Muscle of arm (tissue), 14 donors: ENCODE measurements at places on chromosomes 13 and 19.

- no peak for DNase-seq
Observed at GRCh38 chr13:40895227-40896184, 106.1 kb downstream of the SLC25A15 start.

GRCh38 chr19:45179072-45179891, 698 bp downstream of the BLOC1S3 start:
- DNase-seq, result no peak

- no peak for DNase-seq
Observed at GRCh38 chr13:33152389-33152788, 133.2 kb downstream of the STARD13 start.

DNA sequence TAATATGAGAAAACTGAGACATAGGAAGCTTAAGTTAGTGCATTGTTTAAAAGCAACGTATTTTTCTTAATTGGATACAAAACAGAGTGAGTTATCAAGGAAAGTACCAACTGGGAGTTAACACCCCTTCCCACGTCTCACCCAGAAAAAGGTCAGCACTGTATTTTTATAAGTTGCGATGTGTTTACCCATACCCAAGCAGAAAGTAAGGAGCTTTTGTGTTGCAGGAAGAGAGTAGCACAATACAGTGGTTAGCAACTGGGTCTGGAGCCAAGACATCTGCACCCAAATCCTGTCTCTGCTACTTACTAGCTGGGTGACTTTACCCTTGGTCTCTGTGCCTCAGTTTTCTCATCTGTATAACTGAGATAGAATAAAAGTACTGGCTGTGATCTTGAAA, 34.3 kb downstream of the FAM216B start:
- DNase-seq, result no peak

DNA sequence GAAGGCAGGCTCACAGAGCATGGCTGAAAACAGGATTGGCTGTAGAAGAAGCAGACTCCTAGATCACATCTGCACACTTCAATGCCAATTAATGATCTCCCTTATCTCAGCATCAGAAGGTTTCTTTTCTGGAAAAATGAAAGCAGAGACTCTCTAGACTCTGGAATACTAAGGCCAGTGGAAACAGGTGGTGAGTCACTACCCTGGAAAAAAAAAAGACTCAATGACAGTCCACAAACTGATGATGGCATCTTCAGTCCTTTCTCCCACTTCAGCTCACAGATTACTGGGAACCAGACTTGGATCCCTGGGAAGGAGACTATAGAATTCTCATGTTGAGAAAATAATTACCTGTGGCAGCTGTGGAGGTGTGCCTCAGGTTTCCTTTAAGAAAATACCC, 47.5 kb upstream of the MBNL2 start:
- no peak for DNase-seq

DNA sequence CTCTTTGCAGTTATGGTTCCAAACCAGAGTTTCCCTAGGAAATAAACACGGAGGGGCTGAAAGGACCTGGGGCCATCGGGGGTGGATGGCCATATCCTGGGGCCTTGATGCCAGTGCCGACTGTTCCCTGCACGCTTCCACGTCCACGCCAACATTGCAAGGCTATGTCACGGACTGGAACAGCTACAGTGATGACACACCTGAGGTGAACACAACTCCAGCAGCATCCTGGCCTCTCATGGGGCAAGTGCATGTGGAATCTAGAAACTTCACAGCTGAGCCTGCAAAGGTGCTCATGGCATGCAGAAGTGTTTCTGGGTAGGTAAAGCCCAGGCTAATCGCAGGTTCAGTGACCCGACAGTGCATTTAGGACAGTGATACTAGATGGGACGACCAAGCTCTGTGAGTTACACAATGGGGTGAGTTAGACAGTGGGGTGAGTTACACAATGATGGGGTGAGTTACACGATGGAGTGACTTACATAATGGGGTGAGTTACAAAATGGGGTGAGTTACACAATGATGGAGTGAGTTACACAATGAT, 52.0 kb upstream of the GAS6 start:
- DNase-seq, result no peak

DNA sequence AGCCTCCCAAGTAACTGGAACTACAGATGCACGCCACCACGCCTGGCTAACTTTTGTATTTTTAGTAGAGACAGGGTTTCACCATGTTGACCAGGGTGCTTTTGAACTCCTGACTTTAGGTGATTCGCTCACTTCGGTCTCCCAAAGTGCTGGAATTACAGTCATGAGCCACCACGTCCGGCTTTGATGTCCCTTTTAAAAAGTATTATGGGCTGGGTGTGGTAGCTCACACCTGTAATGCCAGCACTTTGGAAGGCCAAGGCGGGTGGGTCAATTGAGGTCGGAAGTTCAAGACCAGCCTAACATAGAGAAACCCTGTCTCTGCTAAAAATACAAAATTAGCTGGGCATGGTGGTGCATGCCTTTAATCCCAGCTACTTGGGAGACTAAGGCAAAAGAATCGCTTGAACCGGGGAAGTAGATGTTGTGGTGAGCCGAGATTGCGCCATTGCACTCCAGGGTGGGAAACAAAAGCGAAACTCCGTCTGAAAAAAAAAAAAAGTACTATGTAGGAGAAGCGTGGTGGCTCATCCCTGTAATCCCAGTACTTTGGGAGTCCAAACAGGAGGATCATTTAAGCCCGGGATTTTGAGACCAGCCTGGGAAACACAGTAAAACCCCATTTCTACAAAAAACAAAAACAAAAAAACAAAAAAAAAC, 22.8 kb upstream of the ERVV-1 start:
- no peak for DNase-seq

DNA sequence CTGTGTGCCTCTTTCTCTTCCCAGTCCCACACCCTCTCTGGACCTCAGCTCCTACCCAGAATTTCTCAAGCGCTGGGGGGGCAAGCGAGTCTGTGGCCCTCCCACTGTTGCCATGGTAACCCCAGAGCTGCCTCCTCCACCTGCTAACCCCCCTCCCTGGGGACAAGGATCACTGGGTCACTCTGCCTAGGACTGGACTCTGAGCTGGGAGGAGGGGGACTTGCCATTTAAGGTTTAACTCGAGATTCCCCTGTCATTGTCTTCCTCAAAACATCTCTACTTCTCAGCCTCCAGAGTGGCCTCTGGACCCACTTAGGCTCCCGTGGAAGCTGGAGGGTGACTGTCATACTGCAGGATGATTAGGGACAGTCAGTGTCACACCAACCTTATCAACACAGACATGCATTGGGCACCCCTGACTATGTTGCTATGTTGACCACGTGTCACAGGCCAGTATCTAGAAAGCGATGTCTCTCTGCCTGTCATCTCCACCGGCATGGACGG, 2.2 kb downstream of the PALM3 start:
- no peak for DNase-seq

- no peak for DNase-seq
Observed at GRCh38 chr13:51849145-51850101, 4.4 kb upstream of the TMEM272 start.

DNA sequence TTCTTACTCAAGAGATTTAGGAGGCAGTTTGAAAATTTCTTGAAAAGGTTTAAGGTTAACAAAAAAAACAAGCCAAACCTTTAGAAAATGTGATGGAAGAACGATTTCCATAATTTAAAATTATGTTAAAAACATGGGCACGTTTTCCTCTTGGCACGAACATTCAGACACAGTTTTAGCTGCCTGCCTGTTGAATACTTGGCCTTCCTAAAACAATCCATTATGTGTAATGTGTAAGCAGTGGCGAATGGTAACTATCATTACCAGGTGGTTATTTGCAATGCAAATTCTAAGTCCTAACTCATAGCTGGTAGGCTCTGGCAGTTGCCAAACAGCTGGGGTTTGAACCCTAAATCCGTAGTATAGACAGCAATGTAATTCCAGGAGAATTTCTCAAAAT, 1425.7 kb upstream of the SLC10A2 start:
- DNase-seq, result no peak

DNA sequence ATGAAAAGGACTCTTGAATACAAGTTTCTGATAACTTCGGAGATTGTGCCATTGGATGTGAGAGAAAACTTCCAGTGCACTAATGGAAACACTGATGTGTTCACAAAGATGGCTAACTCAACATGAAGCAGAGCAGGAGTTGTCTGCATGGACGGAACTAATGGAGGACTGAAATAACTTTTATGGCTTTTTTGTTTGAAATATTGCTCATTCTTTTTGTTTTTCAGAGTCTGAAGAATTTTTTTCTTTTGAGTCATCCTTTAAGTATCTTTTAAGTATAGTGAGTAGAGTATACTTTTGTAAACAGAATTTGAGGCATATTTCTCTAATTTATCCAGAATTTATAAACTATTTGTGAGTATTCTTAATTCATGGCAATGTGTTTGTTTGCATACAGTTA, 25.7 kb downstream of the CRYL1 start:
- DNase-seq, result no peak

- no peak for DNase-seq
Observed at GRCh38 chr19:47188507-47189033, 42.4 kb downstream of the BBC3 start.

DNA sequence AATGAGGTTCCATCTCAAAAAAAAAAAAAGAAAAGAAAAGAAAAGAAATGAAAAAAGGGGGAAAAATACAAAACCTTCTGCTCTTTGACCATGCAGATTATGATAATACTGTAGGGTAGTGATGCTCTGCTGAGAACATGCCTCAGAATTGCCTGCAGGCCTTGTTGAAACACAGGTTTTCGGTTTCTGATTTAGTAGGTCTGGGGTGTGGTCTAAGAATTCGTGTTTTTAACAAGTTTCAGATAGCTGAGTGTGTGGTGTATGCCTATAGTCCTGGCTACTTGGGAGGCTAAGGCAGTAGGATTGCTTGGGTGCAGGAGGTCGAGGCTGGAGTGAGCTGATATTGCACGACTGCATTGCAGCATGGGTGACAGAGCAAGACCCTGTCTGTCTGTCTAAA, 14.9 kb upstream of the CYP2B6 start:
- no peak for DNase-seq

- no peak for DNase-seq
Observed at GRCh38 chr19:46447824-46448223, 19.1 kb upstream of the PNMA8C start.

DNA sequence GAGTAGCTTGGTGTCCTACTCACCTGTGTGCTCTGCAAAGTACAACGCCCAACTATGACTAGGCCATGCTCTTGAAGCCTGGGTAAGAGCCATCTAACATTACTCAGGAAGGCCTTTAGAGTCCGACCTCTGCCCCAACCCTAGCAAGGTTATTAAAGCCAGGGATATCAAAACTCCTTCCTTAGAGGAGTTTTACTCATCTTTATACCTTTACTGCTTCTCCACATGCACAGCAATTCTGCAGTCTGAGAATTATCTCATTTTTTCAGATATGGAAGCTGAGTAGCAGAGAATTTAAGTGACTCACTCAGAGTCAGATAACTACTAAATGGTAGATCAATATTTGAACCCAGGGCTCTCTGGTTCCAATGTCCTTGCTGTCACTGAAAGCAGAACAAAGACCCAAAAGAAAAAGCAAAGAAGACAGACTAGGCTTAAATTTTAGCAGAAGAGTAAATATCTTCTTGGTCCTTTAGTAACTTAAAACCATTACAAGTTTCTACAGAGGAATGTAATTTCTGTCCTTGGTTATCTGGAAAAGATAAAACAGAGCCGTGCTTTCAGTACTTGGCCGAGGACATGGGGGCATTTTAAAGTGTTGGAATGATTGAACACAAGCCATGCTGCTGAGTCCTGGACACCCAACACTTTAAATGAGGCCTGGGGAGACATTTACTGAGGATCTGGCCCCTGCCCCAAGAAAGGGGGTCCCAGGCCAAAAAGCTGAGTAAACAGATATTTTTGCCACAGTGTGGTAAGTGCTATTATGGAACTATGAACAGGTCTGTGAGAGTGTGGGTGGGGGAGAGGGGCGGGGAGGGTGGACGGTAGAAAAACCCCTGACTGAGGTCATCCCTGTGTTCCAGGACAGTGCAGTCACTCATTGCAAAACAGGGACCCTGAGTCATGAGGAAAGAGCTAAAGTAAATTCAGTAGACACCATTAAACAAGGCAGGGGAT, 18.4 kb upstream of the KPNA3 start:
- no peak for DNase-seq

DNA sequence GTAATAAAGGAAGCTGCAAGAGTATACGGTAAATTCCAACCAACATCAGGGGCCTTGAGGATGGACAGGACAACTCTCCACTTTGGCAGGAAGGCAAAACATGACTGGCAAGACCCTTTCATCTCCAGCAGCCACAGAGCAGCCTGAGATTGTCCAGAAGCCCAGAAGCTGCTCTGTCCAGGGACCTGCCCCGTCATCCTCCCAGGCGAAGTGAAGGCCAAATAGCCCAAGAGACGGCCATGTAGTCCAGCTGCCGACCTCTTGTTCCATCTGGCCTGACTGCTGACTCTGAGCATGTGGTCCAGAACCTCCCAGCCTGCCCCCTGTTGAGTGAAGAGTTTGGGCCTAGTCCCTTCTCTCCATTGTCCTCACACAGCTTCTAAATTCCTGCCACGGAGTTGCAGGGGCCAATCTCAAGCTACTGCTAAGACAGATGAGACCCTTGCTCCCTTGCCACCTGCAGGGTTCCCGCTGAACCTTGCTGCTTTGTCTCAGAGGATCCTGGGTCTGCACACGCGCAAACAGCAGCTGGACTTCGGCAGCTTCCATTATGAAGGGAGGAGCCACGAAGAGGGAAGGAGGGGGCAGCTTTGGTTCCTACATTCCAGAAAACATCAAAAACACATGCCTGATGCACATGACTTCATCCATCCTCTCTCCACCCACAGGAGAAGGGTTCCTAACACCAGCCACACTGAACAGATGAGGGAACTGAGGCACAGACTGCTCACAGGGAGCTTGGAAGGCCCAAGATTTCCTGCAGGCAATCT, 196.9 kb downstream of the KATNAL1 start:
- DNase-seq, result no peak

- DNase-seq, result peak; percentile 21
Observed at GRCh38 chr19:12769689-12770088, 5.7 kb downstream of the HOOK2 start.

- no peak for DNase-seq
Observed at GRCh38 chr13:111503905-111504695, 183.7 kb downstream of the TEX29 start.

DNA sequence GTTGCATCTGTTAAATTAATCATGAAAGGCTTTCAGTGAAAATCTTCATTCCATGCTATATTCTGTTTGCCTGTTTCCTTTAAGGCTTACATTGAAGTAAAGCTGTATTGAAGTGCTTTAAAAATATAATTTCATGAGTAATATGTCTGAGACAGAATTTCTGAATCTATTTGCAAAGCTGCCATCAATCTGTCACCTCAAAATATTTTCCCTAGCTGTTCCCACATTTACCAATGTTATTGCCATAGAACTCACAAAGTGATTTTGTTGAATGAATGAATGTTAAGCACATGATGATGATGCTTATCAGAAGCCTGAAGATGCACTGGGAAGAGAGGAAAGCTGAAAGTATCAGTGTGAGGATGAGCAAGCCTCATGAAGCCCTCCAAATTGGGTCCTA, 115.8 kb downstream of the NHLRC3 start:
- no peak for DNase-seq

- peak; percentile 57 for DNase-seq
Observed at GRCh38 chr13:20197361-20197834, 4.7 kb upstream of the GJB2 start.

- no peak for DNase-seq
Observed at GRCh38 chr13:24149246-24150032, 11.1 kb upstream of the SPATA13 start.
